ENCODE measurements at places on chromosomes 1 and 21. TPM values are rescaled to one million over a fixed set of nuclear protein-coding genes. Genes with fewer than 3 reads are reported as not detected.

MAP3K21 gene
- total RNA-seq, result under 0.01 TPM

OPTC gene
- not detected for total RNA-seq

RGS13 gene
- total RNA-seq, result not detected

UTP11 gene
- total RNA-seq, result 38.7 TPM

NID1 gene
- total RNA-seq, result 40.2 TPM

ESRRG gene
- total RNA-seq, result not detected

SV2A gene
- total RNA-seq, result 20.3 TPM

KRTAP7-1 gene
- total RNA-seq, result not detected
